ENCODE measurements at places on chromosomes 16 and 17.
A peak's percentile ranks its signal among the peaks of the same experiment; 100 is the strongest.

DNA sequence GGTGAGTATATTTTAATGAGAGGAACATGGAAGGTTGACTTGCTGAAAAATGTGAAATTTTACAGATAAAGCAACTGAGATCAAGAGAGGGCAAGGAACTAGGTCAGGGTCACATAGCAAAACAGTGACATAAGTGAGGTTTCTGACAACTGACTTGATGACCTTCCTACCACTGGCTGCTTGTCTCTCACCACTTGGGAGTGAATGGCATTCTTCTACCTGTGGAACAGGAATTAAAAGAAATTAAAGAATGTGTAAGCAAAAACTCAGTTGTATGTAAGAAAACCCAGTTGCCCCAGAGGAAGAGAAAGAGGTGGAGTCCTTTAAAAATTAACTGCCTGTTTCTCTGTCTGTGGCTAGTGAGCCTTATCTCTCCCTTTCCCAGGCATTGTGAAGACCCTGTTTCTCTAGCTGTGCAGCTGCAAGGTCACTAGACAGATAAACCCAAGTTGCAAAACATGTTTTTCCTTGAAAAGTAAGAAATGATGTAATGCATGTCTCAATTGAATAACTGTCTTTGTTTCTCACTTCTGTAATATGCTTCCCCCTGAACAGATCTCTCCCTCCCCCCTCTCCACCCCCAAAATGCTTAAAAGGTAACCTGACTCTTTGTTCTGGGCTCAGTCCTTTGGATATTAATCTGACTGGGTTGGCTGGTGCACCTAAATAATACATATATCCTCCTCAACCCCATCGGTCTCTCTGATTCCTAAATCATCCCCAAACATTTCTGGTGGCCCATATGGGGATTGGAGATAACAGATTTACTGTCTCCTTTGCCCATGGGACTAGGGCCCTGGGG, 23.4 kb downstream of the ACSM1 start:
- DNase-seq = no peak

DNA sequence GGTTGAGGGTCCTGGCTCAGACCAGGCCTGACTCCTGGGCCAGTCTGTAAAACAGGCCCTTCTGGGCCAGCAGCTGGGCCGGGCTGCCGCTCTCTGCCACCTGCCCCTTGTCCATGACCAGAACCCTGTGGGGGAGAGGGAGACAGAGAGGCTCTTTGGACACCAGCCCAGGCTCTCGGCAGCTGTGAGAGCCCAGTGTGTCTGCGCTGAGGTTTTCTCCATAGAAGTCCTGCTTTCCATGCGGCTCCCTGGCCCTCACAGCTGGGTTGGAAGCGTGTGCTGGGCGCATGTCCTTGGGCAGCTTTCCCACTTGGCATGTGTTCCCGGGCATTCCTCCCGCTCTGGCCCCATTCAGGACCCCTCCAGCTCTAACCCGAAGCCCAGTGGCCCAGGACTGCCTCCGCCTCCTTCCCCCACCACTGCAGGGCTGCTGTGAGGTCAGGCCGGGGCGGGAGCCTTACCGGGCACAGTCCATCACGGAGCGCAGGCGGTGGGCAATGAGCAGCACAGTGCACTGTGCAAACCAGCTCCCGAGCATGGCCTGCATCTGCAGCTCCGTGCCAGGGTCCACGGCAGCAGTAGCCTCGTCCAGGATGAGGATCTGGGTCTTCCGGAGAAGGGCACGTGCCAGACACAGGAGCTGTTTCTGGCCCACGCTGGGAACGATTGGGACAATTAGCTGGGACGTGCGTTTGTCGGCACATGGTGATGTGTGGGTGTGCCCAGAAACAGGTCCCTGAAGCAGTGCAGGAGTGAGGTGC, 73.0 kb downstream of the ABCC6 start:
- DNase-seq = no peak

DNA sequence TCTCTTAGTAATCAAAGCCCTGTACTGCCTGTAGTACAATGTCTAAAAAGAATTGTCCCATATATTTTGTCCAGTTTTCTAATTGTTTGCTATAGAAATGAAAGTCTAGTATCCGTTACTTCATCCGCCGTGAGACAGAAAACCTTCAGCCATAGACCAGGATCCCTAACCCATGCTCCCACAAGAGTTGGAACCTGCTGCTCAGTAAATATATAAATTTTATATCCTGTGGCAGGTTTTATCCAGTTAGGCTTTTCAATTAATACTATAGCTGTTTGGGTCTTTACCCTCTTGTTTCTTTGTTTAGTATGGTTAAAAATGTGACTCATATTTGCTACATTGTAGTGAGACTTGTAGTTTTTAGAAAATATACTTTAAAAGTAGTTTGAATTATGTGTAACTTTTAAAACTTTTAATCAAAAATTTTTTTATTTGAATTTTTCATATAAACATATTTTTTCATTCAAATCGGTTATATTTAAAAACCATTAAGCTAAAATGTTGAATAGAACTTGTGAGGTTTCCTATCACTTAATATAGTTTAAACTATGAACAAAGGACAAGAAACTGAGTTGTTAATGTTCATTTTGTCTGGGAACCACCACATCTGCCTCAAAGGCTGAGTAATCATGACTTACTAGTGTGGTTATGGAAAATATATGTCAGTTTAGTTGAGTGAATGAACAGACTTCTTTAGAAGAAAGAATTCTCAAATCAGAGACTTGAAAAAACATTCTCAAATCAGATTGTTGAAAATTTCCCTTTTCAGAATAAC, 54.8 kb downstream of the VMP1 start:
- DNase-seq = no peak

- no peak for DNase-seq
These were observed 106.6 kb downstream of the AIPL1 start for GRCh38 chr17:6328279-6328678.

DNA sequence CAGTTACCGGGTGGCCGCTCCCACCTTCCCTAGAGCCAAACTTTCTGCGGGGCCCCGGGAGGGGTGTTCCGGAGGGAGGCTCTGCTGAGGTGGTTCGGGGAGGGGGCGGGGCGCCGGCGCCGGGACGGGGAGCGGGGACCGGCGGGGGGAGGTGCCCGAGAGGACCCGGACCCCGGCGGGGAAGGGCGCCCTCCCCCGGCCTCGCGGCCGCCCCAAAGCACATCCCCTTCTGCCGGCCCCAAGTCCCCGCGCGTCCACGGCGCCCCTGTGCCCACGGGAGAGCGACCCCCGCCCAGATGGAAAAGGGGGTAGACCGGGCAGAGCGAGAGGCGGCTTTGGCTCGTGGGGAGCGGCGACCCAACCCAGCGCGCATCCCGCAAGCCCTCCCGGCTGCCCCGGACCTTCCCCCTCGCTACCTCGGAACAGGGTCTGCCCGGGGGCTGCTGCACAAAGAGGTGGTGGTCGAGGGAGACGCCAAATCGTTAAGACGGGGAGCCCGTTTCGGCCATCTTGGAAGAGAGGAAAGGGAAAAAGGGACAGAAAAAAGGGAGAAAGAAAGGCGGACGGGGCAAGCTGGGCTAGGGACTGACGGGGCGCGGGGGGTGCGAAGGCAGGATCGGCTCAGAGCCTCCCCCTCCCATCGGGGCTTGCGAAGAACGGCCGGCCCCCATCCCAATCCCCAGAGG, 530 bp downstream of the PCGF2 start:
- DNase-seq = no peak

DNA sequence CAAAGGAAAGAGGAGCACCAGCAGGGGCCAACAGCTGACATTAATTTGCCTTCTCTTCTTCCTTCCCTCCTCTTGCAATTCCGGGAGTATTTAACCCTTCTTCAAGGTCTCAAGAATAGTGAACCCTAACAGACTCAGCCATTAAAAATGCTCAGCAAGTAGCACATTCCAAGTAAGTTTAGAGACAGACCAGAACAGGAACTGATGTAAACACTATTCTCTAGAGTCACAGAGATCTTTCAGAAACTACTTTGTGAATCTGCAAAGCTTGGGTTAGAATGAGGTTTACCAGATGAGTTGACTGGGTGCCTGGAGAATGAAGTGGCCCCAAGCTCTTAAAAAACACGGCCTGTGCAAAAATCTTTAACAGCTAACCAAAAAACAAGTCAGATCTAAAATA, 50.9 kb downstream of the TEX2 start:
- no peak for DNase-seq

DNA sequence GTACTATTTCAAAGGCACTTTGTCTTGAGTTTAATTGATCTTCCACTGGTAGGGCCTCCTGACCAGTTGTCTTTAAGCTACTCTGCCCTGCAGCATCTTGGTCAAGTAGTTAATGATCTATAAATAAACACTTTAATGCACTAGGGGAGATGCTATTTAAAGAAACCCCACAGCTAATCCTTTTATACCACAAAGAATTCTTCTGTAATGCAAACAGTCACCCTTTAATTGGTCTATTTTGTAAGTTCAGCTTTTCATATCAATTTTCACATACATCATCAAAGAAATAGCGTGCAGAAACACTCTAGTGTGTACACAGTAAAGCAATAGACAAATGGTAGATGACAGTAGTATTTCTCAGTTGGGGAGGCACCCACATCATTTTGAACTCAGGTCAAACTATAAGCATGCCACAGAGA, 70.3 kb downstream of the PMP22 start:
- DNase-seq = no peak

GRCh38 chr16:85600530-85601271, 12.4 kb upstream of the GSE1 start:
- DNase-seq = no peak

DNA sequence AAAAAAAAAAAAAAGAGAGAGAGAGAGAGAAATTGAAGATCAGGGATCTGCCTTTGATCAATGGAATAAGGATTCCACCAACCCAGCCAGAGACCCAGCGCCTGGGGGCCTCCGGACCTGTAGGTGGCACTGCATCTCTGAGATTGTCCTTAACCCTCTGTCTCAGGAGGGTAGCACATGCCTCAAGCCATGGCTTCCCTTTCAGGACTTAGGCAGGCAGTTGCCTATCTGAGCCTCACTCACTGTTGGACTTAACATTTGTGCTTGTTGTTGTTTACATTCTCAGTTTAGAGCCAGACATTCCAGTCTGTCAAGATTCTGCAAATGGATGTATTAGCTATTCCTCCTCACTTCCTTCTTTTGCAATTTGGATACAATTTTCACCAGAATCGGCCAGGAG, 5.1 kb upstream of the SCNN1B start:
- peak; percentile 70 for DNase-seq

DNA sequence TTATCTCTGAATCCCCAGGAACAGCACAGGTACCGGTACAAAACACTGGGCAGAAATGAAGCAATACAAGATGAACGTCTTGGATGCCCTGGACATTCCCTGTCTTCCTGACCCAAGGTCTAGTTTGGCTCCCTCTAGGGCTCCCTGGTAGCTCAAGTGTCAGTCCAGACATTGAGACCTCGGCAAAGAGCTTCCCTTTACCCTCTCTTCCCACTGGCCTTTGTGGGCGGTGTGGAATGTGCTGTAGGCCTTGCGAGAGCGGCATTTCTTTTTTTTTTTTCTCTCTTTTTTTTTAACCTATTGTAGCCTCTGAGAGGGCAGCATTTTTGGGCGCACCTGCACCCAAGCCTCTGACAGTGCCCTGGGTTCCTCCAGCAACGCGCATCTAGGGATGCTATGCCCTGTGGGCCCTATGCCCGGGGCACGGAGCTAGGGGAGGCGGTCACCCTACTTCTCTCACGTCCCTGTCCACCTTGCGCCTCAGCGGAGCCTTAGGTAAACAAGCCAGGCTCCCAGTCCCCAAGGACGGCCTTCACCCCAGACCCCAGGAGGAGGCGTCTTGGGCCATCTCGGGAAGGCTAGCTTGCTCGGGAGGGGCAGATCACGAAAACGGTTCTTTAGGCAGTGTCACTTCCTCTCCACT, 1.2 kb upstream of the NFATC3 start:
- peak; percentile 65 for DNase-seq

DNA sequence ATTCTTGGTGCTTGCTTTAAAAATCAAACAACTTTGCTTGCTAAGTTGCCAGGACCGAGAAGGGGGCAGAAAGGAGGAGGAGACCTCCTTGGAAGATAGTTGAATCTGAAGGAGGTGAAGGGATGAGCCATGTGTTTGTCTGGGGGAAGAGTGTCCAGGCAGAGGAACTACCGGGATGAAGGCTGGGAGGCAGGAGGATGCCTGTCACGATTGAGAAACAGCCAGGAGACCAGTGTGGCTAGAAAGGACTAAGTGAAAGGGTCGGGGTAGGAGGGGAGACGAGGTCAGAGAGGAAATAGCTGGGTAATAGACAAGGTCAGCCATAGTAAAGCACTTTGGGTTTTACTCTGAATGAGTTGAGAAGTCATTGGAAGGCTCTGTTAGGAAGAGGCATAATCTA, 38.9 kb upstream of the CSNK2A2 start:
- DNase-seq = peak; percentile 30

DNA sequence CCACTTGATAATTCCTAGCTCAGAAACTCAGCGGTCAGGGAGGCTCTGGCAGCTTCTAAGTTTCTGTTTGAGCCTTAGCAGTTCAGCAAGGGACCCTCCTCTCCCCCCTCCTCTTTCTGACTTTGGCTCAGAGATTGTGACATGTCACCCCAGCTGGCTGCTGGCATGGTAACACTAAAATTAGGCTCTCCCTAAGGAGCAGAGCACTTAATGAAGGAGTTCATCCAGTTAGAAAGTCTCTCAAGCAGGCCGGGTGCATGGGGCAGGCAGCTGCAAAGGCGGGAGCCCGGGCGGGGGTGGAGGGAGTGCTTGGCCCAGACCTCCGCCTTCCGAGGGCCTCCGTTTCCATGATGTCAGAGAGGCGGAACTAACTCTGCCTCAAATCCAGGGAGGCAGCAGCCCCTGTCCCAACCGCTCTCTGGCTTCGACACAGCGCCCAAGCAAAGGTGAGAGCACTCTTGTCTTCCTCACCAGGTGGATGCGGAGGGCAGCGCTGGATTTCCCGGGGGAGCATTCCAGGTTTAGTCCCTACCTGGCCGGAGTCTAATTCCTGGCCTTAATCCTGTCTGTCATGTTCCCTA, 128.0 kb upstream of the PLCG2 start:
- DNase-seq = peak; percentile 75

- DNase-seq = no peak
These were observed 130.8 kb upstream of the CHMP6 start for GRCh38 chr17:80860703-80861417.

- no peak for DNase-seq
These were observed 11.7 kb upstream of the SLC47A2 start for GRCh38 chr17:19728084-19728495.

- DNase-seq = no peak
These were observed 7.5 kb upstream of the SNTB2 start for GRCh38 chr16:69179328-69180010.

DNA sequence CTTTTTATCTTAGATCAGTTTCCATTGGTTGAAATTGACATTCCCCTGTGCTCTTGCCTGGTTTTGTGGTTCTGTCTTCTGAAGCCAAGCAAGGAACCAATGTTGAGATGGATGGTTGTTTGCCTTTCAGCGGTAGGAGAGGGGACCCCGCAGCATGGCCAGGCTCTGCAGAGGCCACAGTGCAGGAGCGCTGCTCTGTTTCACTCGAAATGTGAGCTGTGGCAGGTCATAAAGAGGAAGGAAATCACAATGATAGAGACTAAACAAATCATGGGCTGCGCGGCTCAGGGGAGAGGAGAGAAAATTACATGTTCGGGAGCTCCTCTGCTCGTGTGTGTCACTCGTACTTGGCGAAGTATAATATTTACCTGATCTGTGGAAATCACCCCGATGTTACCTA, 148.2 kb downstream of the SNX29 start:
- no peak for DNase-seq

GRCh38 chr17:72333570-72333969, 212.8 kb downstream of the SOX9 start:
- no peak for DNase-seq

GRCh38 chr16:8721336-8722024, 47.1 kb downstream of the ABAT start:
- no peak for DNase-seq

Measured in ELF-1 (cell line).